ENCODE measurements at places on chromosomes 5 and 9.

DNA sequence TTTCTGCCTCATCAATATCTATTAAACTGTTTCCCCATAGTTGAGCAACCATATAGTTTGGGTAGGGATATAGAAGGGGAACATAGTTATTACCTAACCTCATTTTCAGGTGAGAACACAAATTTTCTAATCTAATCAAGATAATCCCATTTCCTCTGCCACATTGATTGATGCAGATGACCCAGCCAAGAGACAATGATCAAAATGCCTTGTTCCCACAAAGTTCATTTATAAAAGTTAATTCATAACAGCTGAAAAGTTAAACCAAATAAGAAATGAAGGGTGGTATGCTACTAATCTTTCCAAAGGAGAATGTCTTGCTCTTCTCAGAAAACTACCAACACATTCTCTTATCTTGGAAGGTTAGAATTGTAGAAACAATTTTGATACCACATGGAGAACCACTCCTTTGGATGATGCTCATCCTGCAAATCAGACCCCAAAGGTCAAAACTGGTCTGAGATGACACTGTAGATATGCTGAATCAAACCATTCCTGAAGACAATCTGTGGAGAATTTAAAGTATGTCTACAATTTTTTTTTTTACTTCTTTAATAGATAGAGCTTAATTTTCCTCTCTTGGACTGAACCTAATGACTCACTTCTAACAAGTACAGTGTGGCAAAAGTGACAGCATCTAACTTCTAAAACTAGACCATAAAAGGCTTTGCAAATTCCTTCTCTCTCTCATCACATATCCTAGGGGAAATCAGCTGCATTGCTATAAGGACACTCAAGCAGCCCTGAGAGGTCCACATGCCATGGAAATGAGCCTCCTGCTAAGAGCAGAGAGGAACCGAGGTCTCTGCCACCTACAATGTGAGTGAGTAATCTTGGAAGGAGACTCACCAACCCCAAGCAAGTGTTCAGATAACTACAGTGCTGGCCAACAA, 586.7 kb upstream of the TUSC1 start:
- no peak overlapping the region for H3K27ac ChIP-seq
- H3K36me3 ChIP-seq, result no peaks in the 10 kb centered on the region
- H3K4me3 ChIP-seq, result no peak overlapping the region
- no peaks in the 10 kb centered on the region for H3K4me1 ChIP-seq
- DNase-seq, result no peak

DNA sequence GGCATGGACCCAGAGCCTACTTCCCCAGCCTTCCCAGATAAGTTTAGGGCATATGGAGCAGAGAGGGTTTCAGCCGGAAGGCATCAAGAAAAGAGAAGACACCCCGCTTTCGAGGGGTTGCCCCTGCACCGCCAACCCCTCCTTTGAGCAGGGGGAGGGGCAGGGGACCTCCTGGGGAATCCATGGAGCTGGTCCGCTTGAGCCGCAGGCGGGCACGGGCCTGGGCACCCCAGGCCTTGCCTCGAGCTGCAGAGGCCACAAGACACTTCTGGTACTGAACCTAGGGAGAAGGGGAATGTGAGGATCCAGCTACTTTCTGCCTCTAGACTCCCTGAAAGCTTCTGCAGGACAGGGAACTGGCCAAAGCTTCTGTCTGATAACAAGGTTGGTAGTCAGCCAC, 1.3 kb upstream of the SRA1 start:
- H3K4me1 ChIP-seq, result no peaks in the 10 kb centered on the region
- no peak overlapping the region for H3K27ac ChIP-seq
- no peaks in the 10 kb centered on the region for H3K27me3 ChIP-seq
- no peak overlapping the region for H3K4me3 ChIP-seq
- DNase-seq, result no peak

DNA sequence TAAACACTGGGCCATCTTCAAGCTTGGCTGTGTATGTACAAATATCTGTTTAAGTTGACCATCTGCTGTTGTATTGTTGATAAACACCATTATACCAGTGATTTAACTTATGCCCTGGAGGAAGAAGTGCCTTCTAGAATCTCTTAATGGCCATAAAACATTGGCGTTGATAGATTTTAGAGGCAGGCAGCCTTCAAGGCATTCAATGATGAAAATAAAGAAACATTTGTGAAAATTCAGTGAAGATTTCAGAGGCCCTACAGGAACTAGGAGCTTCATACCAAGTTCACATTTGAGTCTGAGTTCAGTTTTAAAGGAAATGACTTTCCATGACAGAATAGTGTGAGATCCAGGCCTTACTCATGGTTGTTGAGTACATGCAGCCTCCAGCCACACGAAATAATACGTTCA, 52.2 kb downstream of the MAP1B start:
- no peaks in the 10 kb centered on the region for H3K36me3 ChIP-seq
- no peak overlapping the region for H3K4me3 ChIP-seq
- peaks cover 6% of the 10 kb centered on the region for H3K4me1 ChIP-seq
- peak overlapping the region; percentile 67 for H3K27ac ChIP-seq
- H3K27me3 ChIP-seq, result no peaks in the 10 kb centered on the region

DNA sequence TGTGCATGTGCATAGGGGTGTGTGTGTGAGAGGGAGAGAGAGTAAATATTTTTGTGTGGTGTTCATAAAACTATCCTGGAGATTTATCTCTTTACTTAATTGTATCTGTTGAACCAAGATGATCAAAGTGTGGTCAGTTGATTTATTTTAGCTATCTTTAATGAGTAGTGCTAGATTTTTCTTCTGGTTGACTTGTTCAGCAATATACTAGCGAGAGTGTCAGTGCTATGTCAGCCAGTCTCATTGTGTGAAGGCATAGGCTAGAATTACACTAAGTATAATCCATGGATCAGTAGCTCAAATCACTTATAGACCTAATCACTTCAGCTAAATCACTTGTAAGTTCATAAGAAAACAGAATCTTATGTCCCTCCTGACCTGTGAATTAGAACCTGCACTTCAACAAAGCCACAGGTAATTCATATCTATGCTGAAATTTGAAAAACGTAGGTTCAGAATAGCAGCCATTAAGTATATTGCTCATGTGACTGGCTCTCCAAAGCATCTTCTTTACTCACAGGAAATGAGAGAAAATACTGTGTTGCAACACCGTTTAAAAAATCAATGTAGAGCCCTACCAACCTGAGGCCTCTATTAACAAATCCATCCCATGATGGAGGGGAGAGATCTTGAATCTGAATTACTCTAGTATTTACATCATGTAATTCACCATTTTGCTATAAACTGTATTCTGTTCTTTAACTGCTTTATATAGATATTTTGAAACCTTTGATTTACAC, 203.1 kb upstream of the ACTBL2 start:
- H3K4me3 ChIP-seq, result no peak overlapping the region
- H3K27me3 ChIP-seq, result no peaks in the 10 kb centered on the region
- no peak overlapping the region for H3K27ac ChIP-seq
- no peaks in the 10 kb centered on the region for H3K36me3 ChIP-seq
- no peaks in the 10 kb centered on the region for H3K4me1 ChIP-seq

DNA sequence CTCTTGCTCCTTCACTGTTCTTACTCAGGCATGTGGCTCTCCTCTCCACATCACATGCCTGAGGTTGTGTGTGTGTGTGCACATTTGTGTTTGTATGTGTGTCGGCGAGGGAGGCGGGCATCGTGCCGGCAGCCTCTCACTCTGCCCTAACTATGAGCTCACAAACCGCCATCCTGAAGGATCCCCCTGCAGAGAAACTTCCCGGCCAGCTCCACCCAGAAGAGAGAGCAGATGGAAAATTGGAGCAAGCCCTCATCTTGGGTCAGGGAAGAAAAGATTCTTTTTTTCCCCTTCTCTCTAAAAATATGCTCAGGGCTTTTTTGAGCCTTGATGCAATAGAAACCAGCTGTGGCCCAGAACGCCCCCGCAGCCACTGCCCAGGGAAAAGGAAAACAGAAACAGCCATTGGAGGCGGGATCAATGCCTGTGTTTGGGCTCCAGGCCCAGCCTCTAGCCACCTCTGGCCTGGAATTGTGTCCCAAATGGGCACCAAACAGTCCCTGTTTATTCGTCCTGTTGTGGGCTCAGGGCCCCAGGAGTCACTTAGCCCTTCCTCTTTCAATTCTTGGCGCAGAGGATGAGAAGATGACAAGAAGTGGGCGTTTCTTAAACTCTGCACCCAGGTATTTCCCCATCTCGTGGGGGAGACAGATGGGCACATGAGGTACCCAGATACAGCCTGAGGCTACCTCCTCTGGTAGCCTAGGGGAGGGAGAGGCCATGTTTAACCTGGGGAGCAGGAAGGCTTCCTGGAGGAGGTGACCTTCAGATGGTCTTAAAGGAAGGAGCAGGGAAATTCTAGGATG, 151.5 kb downstream of the RGS3 start:
- peaks cover 11% of the 10 kb centered on the region for H3K4me1 ChIP-seq
- no peak overlapping the region for H3K4me3 ChIP-seq
- peak; percentile 44 for DNase-seq
- H3K27ac ChIP-seq, result peak overlapping the region; percentile 81
- no peaks in the 10 kb centered on the region for H3K27me3 ChIP-seq

- H3K4me1 ChIP-seq, result no peaks in the 10 kb centered on the region
- no peaks in the 10 kb centered on the region for H3K36me3 ChIP-seq
- no peak overlapping the region for H3K27ac ChIP-seq
- no peak for DNase-seq
- no peak overlapping the region for H3K4me3 ChIP-seq
Measured at GRCh38 chr9:114693248-114693855, 11.4 kb upstream of the TEX48 start.

- no peak for DNase-seq
- H3K27ac ChIP-seq, result no peak overlapping the region
- no peaks in the 10 kb centered on the region for H3K36me3 ChIP-seq
- H3K27me3 ChIP-seq, result no peaks in the 10 kb centered on the region
Measured at GRCh38 chr5:23303435-23303834, 204.0 kb upstream of the PRDM9 start.

GRCh38 chr9:1490341-1491232, 440.4 kb downstream of the DMRT2 start:
- H3K27ac ChIP-seq, result no peak overlapping the region
- H3K4me1 ChIP-seq, result no peaks in the 10 kb centered on the region
- H3K27me3 ChIP-seq, result no peaks in the 10 kb centered on the region
- no peaks in the 10 kb centered on the region for H3K36me3 ChIP-seq

- H3K36me3 ChIP-seq, result no peaks in the 10 kb centered on the region
- no peak overlapping the region for H3K27ac ChIP-seq
- H3K4me3 ChIP-seq, result no peak overlapping the region
- peak; percentile 68 for DNase-seq
- H3K4me1 ChIP-seq, result no peaks in the 10 kb centered on the region
Measured at GRCh38 chr9:93091453-93092081, 4.5 kb upstream of the CARD19 start.

GRCh38 chr9:128456613-128457061, 831 bp downstream of the ODF2 start:
- no peaks in the 10 kb centered on the region for H3K36me3 ChIP-seq
- H3K27me3 ChIP-seq, result no peaks in the 10 kb centered on the region
- no peaks in the 10 kb centered on the region for H3K4me1 ChIP-seq
- DNase-seq, result peak; percentile 57
- peak overlapping the region; percentile 76 for H3K4me3 ChIP-seq
- peak overlapping the region; percentile 36 for H3K27ac ChIP-seq

DNA sequence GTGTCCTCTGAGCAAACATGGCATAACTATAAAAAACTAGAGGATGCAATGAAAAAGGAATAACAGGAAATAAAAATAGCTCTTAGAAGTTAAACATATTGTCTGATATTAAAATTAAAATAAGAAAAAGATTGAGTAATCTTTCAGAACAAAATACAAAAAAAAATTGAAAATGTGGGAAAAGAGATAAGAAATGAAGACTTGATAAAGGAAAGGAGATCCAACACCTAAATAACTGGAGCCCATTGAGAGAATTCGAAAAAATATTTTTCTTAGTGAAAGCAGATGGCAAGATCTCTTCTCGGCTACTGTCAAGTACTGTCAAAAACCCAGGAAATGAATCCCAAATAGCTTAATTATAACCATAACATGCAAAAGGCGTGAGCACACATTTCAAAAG, 24.9 kb downstream of the LIFR start:
- H3K4me3 ChIP-seq, result no peak overlapping the region
- no peak overlapping the region for H3K27ac ChIP-seq
- no peak for DNase-seq
- no peaks in the 10 kb centered on the region for H3K36me3 ChIP-seq
- H3K4me1 ChIP-seq, result no peaks in the 10 kb centered on the region

GRCh38 chr9:534886-535285, 306.6 kb upstream of the DMRT1 start:
- no peaks in the 10 kb centered on the region for H3K4me1 ChIP-seq
- H3K27me3 ChIP-seq, result no peaks in the 10 kb centered on the region
- peak overlapping the region; percentile 22 for H3K27ac ChIP-seq
- no peak overlapping the region for H3K4me3 ChIP-seq

- H3K36me3 ChIP-seq, result no peaks in the 10 kb centered on the region
- peak overlapping the region; percentile 85 for H3K27ac ChIP-seq
- no peaks in the 10 kb centered on the region for H3K4me1 ChIP-seq
- H3K27me3 ChIP-seq, result no peaks in the 10 kb centered on the region
Measured at GRCh38 chr5:415928-416635, 26.9 kb upstream of the EXOC3 start.

DNA sequence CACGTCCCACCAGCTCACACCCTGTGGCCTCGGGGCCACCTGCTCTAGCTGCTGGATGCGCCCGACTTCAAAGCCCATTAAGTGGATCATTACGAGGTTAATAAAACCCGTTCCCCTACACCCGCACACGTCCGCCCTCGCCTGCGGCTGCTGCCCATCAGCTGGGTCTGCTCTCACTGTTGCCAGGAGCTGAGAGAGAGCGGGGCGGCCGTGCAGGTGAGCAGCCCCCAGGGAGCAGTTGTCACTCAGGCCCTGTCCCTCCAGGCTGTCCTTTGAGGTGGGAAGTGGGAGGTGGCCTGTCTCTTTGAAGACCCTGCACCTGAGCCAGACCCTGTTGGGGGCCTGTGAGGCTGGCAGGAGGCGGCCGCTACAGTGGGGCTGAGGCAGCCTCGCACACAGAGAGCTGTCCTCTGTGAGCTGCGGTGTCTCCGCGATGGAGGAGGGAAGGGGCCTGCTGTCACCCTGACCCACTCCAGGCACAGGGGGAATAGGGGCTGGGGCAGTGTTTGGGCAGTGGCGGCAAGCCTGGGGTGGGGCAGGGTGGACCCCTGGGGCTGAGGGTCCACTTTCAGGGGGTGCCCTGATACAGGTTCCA, 12.8 kb upstream of the UNC5A start:
- no peaks in the 10 kb centered on the region for H3K36me3 ChIP-seq
- H3K4me1 ChIP-seq, result no peaks in the 10 kb centered on the region
- no peak for DNase-seq
- H3K27ac ChIP-seq, result no peak overlapping the region
- H3K27me3 ChIP-seq, result no peaks in the 10 kb centered on the region

Data from uterus (tissue), 4 donors.